Head of caudate nucleus (tissue), 42 donors: ENCODE measurements at places on chromosomes 5 and 9.

DNA sequence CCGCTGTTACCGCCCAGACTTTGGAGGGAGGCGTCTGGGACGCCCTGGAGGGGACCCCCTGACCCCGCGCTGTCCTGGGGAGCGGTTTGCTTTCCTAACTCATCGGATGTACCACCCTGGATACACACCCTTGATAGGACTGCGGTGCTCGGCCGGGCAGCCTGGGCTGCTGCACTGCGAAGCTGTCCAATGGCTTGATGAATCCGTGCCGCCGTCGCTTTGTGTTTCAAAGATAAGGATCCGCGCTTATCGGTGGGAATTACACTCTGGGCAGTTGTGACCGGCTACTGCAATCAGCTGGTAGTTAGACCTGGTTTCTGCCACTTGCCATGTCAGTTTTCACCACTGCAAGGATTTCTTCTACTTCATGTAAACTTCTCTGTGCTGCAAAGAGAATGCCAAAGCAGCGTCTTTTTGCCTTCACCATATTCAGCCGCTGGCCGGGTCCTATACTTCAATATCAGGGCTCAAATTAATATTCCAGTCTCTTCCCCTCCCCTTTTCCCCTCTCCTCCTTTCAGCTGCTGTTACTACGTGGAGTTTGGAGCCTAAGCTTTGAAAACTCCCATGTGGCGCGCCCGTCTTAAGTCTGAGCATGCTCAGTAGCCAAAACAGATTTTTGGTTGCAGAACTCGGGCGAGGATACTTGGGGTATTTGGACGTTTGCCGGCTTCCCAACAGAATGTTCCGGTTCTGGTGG is 727 bp downstream of the SMAD5 start:
- DNase-seq, result peak; percentile 30

DNA sequence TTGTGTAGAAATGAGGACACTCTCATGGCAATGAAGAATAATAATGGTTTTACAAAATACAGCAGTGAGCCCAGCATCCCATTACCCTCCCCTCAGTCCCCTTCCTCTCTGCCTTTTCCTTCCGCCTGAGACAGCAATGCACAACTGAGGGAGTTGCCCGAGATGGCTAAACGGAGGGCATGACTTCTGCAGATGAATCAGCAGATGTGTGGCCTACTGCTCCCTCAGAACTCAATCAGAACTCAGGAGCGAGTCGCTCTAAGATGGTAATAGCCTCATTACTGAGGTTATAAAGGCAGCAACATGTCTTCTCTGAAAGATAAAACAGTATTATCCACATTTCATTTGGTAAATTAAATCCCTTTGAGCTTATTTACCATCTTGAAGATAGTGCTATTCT is 326.6 kb downstream of the ENC1 start:
- DNase-seq, result no peak

DNA sequence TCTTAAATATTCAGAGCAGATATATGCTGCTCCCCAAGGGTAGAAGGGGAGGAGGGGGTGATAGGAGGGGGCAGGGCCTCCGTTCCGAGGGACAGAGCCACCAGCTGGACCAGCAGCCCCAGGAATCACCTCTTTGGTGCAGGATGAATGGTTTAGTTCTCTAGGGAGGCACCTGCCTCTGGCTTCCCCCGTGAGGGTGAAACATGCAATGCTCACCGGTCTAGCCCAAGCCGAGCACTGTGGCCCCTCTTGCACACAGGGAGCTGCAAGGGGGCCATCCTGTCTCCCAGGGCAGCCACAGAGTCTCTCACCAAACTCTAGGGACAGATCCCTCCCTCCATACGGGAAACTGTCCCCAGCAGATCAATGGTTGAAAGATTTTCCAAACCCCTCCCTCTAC is 163.7 kb downstream of the DAB2IP start:
- no peak for DNase-seq

GRCh38 chr9:91243029-91243428 is 118.7 kb downstream of the AUH start:
- DNase-seq, result no peak

- DNase-seq, result no peak
These were observed 22.7 kb downstream of the RCL1 start for GRCh38 chr9:4815381-4815956.

GRCh38 chr5:77311214-77311571 is 100.7 kb downstream of the PDE8B start:
- DNase-seq, result no peak

DNA sequence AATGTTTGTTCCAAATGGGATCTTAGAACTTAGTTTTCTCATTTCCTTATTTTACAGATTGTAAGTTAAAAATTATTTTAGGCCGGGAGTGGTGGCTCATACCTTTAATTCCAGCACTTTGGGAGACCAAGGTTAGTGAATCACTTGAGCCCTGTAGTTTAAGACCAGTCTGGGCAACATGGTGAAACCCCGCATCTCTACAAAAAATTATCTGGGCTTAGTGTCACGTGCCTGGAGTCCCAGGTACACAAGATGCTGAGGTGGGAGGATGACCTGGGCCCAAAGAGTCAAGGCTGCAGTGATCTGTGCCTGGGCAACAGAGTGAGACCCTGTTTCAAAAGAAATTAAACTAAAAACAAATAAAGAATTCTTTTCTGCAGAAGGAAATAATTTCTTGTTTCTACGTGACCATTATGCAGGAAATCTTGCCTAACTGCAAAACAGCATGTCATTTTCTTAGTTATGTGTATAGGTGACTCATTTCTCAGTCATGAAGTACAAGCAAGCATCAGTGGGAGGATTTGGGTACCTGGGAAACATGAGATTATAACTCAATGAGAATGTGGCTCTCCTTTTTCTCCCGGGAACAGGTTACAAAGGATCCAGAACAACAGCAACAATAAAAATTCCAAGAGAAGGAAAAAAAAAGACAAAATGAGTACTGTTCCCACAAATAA is 375.1 kb upstream of the ST8SIA4 start:
- DNase-seq, result no peak
